SK-N-SH treated with all-trans-retinoic acid at 6 μM for 48 hours (cell line): ENCODE measurements at places on chromosomes 6 and 20.
A peak's percentile ranks its signal among the peaks of the same experiment; 100 is the strongest.

DNA sequence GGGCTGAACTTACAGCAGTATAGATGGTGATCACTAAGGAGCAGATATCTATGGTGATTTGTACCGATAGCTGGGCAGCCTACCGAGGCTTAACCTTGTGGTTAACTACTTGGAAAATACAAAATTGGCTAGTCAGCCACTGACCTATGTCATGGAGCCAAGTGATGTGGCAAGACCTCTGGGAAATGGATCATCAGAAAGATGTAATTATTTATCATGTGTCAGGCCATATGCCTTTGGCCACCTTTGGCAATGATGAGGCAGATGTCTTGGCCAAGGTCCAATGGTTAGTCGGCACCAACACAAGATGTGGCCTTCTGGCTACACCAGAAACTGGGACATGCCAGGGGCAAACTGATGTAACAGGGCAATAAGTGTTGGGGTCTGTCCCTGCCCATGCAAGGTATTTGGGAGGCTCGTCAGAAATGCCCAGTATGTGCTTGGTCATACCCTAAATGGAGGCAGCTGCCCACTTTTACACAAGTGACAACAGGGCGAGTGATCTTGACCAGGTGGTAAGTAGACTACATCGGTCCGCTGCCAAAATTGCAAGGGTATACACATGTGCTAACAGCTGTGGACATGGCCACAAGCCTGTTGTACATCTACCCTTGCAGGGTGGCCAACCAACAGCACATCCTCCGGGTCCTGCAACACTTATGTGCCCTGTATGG is 30.1 kb downstream of the HDDC2 start:
- ATAC-seq: no peak

GRCh38 chr6:53313784-53314400 is 34.9 kb downstream of the ELOVL5 start:
- peak; percentile 70 for ATAC-seq

GRCh38 chr6:37765182-37765775 is 54.2 kb upstream of the ZFAND3 start:
- no peak for ATAC-seq

DNA sequence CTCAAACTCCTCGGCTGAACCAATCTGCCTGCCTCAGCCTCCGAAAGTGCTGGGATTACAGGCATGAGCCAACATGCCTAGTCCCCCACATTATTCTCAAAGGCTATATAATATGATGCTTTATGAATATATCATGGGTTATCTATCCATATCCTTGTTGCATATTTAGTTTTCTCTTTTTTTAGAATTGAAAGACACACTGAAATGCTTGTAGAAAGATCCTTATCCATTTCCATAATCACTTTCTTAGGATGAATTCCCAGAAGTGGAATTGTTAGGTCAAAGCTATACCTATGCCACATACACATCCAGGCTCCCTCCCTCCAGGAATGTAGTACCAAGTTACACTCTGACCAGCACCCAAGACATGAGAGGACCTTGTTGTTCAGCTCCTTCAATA is 2.5 kb upstream of the ARFGEF3 start:
- no peak for ATAC-seq

GRCh38 chr6:63764318-63764916 is 128.8 kb downstream of the PHF3 start:
- ATAC-seq: peak; percentile 43; the same call in 2 of the 3 replicates

DNA sequence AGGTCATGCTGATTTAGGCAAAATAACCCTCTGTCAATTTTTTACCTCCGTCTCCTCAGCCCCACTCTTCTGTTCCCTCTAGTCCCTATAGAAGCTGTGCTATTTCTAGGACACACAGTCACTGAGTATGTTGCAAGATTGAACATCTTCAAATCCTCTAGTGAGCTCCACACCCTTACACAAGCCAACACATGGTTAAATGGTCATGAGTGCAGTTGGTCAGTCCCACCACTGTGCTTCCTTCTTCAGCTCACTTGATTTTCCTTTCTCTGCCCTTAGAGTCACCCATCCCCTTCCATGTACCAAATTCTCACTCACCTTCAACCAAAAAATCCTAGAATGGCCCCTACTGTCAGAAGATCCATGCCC is 48.2 kb upstream of the F13A1 start:
- no peak for ATAC-seq

- ATAC-seq: no peak
These were observed 65.4 kb downstream of the RPRD1B start for GRCh38 chr20:38098952-38099351.
